ENCODE measurements at places on chromosomes 3 and 15.

DNA sequence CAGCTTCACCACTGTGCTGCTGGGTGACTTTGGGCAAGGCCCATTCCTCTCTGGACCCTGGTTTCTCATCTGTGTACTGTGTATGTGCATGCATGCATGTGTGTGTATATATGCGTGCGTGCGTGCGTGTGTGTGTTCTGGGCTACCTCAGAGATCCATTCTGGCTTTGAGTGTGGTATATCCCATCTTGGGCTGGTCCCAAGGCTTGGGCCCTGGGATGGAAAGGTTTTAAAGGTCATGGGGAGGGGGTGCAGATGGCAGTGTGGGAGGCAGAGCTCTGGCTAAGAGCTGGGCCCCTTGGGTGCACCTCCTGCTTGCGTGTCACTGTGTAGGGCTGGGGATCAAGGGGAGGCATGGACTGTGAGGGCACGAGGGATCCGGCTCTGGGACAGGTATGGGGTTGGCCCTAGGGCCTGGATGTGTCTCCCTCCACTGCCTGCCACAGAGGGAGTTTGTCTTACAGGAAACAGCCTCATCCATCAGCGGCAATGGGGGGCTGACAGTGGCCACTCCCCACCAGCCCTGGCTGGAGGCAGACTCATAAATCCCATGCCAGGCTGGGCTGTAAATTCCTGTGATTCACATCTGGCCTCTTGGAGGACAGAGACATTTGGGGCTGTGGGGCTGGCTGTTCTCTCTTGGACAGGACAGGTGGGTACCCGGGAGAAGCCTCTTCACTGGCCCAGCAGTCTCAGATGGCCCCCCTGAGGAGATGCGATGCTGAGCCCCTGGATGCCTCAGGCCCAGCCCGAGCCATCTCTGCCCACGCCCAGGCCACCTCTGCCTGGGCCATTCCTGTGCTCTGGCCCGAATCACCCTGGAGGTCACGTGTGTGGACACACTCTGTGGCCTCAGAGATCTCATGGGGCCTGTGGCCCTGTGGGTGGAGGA is 21.4 kb upstream of the CSPG4 start:
- no peak for DNase-seq

GRCh38 chr3:56251343-56251945 is 216.8 kb downstream of the ERC2 start:
- no peak for DNase-seq

DNA sequence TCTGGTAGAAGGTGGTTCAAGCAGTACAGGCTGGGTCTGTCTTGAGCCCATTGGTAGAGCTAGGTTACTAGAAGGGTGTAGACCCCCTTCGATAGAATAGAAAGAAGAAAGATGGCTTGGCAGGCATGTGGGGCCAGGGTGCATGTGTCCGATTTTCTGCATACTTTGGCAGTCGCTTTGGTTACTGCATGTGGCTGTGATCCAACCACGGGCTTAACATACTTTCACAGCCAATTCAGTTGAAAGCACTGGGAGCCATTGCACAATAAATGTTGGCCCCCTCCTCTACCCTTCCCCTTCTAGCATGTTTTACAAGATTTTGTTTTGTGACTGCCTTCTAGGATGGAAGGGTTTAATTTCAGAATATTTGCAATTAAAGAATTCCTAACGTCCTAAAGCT is 7.2 kb downstream of the ARID3B start:
- DNase-seq, result no peak

- no peak for DNase-seq
Observed at GRCh38 chr3:101687142-101687931, 819 bp upstream of the RPL24 start.

DNA sequence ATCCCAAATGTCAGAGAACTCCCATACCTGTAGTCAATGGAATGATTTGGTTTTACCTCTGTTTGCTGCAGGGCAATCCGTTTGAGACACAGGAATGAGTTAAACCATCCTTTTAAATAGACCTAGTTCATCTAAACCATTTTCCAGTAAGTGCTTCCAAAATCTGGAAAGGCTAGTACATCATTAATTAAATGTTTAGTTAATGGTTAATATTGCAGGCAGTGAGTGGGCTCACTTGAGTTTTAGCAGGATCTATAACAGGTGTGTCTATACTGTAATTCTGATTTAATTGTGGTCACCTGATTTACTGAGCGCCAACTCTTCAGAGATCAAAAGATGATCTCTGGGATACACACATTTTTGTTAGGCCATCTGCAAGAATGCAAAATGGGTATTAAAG is 353.9 kb upstream of the ROPN1 start:
- DNase-seq, result no peak

GRCh38 chr3:41031401-41031800 is 167.9 kb upstream of the CTNNB1 start:
- no peak for DNase-seq

- DNase-seq, result no peak
Observed at GRCh38 chr3:188938999-188939398, 232.8 kb upstream of the TPRG1 start.

DNA sequence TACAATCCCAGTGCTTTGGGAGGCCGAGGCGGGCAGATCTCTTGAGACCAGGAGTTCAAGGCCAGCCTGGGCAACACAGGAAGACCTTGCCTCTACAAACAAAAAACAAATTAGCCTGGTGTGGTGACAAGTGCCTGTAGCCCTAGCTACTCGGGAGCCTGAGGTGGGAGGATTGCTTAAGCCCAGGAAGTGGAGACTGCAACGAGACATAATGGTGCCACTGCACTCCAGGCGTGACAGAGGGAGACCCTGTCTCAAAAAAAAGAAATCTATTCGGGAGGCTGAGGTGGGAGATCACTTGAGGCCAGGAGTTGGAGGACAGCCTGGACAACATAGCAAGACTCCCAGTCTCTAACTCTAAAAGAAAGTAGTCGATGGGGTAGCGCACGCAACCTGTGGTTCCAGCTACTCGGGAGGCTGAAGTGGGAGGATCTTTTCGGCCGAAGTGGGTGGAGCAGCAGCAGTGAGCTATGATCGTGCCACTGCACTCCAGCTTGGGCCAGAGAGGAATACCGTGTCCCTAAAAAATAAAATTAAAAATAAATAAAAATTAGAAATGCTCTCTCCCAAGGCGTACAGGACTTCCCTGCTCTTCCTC is 775 bp downstream of the C3orf33 start:
- peak; percentile 35 for DNase-seq

GRCh38 chr3:31105011-31105410 is 210.6 kb upstream of the GADL1 start:
- no peak for DNase-seq

DNA sequence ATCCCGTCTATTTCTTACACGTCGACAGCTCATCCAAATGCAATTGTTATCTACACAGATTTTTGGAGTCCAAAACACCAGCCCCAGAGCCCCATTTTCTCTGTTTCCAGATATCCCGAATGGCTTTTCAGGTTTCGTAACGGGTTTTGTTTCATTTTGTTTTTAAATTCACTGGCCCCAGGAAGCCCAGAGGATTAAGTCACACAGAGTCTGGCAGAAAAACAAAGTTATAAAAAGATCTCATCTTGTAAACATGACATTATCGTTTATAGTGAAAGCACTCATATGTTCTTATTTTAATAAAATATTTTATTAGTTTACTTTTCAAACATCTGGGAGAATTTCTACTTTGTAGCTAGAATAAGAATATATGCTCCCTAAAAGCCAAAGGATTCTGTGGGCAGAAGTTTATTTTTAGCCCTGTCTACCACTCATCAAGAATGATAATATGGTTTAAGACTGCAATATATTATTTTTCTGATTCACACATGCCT is 149.3 kb upstream of the SLC2A2 start:
- no peak for DNase-seq

- no peak for DNase-seq
Observed at GRCh38 chr3:163368168-163368567, 1710.1 kb downstream of the SI start.

- DNase-seq, result no peak
Observed at GRCh38 chr3:11671648-11672100, 28.0 kb upstream of the VGLL4 start.

GRCh38 chr3:1380926-1381646 is 288.3 kb downstream of the CNTN6 start:
- no peak for DNase-seq

DNA sequence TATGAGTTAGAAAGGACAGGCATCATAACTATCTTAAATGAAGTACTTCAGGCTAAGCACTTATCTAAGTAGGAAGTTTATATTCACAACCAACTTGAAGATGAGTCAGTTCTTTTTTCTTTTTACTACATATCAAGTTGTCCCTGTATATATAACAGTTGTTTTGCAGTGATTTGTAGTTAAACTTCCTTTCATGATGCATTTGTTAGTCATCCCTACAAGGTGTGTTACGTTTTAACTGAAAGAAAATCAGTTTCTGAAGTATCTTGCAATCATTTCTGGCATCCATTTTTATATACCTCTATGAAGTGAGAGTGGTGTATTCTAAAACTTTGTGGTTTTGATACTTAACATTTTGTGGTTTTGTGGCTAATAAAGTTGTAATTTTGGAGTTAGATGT is 46.1 kb downstream of the ZFAND6 start:
- DNase-seq, result no peak

GRCh38 chr3:61200270-61200669 is 51.0 kb downstream of the FHIT start:
- no peak for DNase-seq

DNA sequence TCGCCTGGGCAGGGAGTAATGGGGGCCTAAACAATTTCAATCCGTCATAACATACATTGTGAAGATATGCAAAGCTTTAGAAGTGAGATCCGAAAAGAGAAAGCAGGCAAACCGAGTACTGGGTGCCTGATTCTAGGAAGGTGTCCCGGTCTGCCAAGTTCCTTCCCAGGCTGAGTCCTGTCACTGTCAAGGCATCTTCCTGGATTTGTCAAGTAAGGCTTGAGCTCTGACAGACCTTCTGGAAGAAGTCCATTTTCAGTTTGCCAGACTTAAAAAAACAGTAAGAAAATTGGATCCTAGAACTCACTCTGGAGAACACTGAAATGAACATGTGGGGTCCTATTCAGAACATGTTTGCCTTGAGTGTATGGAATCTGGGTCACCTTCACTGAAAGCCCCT is 253.9 kb downstream of the RORA start:
- no peak for DNase-seq

GRCh38 chr3:106172780-106173179 is 304.0 kb upstream of the CBLB start:
- no peak for DNase-seq

- no peak for DNase-seq
Observed at GRCh38 chr15:85073556-85074194, 92.0 kb downstream of the PDE8A start.

GRCh38 chr3:194135516-194135805 is 487 bp upstream of the HES1 start:
- DNase-seq, result no peak

- no peak for DNase-seq
Observed at GRCh38 chr3:168327856-168328255, 232.1 kb upstream of the GOLIM4 start.

GRCh38 chr3:23778446-23778845 is 27.3 kb upstream of the UBE2E1 start:
- no peak for DNase-seq

- DNase-seq, result no peak
Observed at GRCh38 chr3:76651784-76652183, 388.1 kb upstream of the ROBO2 start.

- no peak for DNase-seq
Observed at GRCh38 chr15:59779110-59779509, 90.0 kb upstream of the BNIP2 start.

DNA sequence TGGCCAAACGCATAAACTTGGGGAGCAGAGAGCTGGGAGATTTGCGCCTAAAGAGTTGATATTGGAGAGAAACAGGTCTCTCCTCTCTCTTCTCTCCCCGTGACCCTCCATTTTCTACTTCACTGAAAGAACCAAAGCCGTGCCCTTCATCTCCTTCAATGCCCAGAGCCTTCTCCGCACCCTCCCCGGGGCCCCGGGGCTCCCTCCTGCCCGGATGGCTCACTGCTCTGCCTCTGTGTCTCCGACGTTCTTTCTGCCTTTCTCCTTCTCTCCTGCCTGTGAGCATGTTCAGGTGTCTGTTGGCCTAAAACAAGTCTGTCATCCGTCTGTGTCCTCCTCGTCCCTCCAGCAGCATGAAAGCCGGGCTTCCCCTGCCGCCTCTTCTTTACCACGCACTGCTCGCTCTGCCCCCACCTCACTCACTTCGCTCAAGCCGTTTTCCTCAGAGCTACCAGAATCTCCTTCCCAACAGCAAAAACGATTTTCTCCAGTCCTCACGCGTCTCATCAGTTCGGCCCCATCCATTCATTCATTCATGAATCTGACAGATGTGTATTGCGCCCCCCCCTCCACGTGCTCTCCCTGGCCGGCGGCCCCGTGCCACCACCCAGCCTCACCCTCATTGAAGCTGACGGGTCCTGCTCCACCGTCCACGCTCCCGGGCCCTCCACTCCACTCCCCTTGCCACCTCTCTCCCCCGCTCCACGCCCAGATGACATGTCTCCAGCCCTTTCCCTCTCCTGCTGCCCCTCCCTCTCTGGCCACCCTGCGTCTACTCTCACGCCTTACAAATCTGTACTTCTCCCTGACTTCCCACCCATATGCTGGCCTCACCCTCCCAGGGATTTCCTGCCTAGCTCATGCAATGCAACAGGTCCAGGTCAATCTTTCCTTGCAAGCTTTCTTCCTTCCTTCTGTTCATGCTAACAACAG is 10.2 kb downstream of the MUC4 start:
- no peak for DNase-seq

- no peak for DNase-seq
Observed at GRCh38 chr15:95709959-95710695, 620.4 kb upstream of the NR2F2 start.

DNA sequence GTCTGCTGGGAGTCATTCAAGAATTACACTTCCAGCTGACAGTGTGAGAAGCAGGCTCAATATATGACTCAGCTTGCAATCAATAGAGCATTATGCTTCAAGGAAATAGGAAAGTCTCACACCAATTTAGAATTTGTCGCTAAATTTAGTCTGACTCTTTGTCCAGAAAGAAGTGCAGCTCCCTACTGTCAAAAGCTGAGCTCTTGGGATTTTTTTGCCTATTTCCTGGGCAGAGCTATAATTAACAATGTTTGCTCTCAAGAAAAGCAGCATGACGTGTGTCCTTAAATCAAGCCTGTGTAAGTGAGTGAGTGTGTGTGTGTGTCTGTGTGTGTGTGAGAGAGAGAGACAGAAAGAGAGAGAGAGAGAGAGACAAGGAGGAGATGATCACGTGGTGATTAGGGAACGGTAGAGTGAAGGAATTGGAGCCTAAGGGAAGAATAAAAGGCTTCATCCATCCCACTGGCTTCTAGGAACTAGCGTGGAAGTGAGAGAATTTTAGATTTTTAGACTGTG is 16.4 kb upstream of the SLC35G2 start:
- DNase-seq, result no peak

DNA sequence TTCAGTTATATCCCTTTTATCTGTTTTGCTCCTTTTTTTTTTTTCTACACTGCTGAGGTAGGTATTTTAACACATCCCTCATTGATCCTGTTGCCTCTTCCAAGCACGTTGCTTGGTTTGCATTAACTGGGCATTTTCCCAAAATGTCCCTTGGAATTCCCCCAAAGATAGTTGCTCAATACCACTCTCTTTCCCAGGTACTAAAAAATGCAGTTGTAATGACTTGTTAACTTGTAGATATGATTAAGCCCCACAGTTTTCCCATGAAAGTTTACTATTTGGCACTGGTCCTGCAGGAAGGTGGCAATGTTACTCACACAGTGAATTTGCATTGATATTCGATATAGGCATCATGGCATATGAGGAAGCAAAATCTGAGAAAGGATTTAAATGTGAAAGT is 67.1 kb downstream of the GRM7 start:
- no peak for DNase-seq
